ENCODE measurements at places on chromosomes 11 and 22.

GRCh38 chr11:130874396-130874795, 41.9 kb downstream of the SNX19 start:
- DNase-seq, result no peak

DNA sequence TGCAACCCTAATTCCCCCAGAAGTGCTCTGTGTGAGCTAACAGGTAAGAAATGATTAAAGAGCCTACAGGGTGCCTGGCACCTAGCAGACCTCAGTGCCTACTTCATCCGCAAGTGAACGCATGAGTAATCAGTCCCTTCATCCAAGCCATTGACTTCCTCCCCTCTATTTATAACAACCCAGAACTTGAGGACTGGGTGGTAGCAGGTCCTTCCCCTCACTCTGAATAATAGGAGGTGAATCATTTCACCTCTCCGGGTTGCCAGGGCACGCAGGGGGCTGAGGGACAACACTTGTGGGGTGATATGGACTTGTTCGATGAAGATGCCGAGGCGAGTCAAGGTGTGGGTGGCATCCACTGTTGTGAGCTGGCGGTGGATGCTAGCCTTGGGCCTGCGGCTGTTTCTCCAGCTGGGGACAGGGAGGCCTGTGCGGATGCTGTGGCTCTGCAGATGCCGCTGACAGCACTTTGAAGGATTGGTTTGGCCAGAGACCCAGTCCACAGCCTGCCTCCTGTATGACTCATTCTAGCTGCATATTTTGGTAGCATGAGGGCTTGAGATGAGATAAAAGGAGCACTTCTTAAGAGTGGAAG, 11.7 kb upstream of the SORL1-AS1 start:
- DNase-seq, result peak; percentile 65

GRCh38 chr22:39718921-39719475, 148.4 kb downstream of the CACNA1I start:
- no peak for DNase-seq

GRCh38 chr11:10044618-10045017, 249.4 kb downstream of the SBF2 start:
- DNase-seq, result no peak

DNA sequence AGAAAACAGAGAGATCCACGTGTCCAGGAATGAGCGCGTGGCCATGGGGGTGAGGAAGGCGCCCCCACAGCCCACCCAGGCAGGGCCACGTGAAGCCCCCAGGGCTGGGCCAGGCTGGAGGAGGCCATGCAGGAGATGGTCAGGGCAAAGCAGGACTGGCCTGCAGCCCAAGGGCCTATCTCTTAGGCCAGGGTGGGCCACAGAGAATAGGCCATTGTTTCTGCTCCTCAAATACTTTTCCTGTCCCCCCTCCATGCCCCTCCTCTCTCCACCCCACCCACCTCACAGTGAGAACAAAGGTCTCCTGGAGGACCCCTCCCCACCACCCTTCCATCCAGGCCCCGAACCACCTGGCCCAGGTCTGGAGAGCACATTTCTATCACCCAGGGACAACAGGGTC, 8.3 kb upstream of the CDC42EP1 start:
- DNase-seq, result no peak

GRCh38 chr11:23078289-23078971, 218.2 kb upstream of the CCDC179 start:
- DNase-seq, result no peak

GRCh38 chr11:70824605-70825245, 426.4 kb downstream of the CTTN start:
- no peak for DNase-seq

- DNase-seq, result no peak
Observed at GRCh38 chr11:6489306-6489705, 7.8 kb upstream of the DNHD1 start.

DNA sequence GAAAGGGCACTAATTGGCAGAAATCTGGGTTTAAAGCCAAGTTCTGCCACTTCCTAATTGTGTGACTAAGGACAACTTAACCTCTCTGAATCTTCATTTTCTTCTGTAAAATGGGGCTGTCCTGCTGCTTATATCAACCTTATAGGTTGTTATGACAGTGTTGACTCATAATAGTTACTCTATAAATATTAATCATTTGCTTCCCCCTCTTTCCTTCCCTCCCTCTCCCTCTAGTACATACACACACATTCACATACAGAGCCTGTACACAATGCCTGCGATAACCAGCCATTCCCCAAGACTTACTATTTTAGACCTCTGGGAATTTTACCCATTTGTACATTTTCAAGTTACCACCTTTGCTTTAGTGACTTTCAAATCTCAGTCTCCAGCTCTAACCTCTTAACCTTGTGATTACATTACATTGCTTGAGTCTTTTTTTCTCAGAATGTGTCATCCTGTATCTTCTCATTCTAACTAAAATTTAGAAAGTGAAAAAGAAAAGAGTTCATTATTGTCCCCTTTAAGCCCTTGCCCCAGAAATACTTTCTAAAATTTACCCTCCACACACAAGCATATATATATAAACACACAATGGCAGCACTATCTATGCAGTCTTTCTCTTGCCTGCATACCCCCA, 31.9 kb downstream of the GDPD4 start:
- DNase-seq, result no peak

DNA sequence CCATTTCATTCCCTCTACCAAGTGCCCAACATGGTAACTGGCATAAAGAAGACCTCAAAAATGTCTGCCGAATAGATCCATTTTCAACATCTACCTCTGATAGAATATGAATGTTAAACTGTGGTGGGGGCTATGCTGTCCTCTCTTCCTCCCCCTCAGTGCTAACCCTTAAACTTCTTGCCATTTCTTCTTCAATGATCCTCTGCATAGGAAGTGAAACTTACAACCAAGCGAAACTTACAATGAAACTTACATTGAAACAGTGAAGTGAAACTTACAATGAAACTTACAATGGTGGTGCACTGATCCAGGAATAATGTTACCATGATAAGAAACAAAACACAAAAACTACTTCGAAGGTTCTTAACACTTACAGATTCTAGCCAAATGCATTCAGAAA, 4.7 kb downstream of the RTCB start:
- DNase-seq, result no peak

GRCh38 chr11:45859661-45860140, 12.4 kb downstream of the CRY2 start:
- DNase-seq, result no peak

DNA sequence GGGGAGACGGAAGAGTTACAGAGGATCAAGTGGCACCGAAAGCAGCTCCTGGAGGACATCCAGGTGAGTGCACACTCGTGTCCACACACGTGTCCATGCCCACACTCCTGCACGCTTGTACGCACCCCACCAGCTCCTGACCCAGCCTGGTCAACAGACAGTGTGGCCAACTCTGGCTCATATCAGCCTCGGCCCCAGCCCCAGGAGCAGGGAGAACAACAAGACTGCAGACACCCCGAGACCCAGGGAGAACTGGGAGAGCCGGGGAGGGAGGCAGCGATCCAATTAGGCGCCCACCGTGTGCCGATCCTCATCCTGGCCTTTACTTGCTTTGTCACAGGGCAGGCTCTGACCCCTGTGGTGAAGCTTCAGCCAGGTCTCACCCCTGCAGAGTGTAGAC, 10.3 kb downstream of the CYTH4 start:
- no peak for DNase-seq

DNA sequence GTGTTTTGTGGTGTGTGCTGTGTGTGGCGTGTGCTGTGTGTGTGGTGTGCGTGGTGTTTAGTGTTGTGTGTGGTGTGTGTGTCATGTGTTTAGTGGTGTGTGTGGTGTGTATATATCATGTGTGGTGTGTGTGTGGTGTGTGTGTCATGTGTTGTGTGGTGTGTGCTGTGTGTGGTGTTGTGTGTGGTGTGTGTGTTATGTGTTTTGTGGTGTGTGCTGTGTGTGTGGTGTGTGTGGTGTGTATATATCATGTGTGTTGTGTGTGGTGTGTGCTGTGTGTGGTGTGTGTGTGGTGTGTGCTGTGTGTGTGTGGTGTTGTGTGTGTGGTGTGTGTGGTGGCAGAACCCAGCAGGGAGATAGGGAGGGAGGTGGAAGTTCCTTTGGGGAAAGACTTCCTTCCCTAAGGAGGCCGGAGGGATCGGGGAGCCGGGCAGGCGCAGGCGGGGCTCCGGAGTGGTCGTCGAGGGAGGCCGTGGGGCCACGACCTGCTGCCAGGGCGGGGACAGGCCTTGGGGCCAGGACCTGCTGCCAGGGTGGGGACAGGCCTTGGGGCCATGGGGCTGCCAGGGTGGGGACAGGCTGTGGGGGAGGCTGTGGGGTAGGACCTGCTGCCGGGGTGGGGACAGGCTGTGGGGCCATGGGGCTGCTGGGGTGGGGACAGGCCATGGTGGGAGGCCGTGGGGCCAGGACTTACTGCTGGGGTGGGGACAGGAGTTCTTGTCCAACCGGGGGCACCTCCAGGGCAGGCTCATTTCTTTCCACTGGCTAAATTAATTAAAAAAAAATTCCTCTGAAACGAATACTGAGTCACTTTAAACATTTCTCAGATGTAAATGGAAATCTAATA, 15.2 kb downstream of the PIM3 start:
- DNase-seq, result peak; percentile 76

DNA sequence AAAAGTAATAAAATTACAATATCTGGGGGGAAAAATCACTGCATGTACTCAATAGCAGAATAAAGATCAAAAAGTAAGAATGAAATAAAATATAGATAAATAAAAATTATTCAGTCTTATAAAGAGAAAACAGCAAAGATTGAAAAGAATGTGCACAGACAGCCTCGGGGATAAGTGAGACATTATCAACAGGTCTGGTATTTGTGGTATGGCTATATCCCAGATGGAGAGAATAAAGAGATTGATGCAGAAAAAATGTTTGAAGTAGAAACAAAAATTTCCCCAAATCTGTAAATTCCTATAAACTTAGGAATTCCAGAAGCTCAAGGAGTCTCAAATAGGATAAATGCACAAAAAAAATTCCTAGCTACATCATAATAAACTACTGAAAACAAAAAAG, 74.5 kb upstream of the LUZP2 start:
- no peak for DNase-seq
